Stimulated activated CD4-positive, alpha-beta T cell treated with anti-CD3 and anti-CD28 coated beads, Interleukin-4, amount 100 ng/mL, for 24 hours (primary cell): ENCODE measurements at places on chromosomes 13 and 19.

- no peak for DNase-seq
These were observed 6.0 kb downstream of the SYCE2 start for GRCh38 chr19:12913011-12913561.

- no peak for DNase-seq
These were observed 49.9 kb upstream of the UBAC2 start for GRCh38 chr13:99150575-99151361.

DNA sequence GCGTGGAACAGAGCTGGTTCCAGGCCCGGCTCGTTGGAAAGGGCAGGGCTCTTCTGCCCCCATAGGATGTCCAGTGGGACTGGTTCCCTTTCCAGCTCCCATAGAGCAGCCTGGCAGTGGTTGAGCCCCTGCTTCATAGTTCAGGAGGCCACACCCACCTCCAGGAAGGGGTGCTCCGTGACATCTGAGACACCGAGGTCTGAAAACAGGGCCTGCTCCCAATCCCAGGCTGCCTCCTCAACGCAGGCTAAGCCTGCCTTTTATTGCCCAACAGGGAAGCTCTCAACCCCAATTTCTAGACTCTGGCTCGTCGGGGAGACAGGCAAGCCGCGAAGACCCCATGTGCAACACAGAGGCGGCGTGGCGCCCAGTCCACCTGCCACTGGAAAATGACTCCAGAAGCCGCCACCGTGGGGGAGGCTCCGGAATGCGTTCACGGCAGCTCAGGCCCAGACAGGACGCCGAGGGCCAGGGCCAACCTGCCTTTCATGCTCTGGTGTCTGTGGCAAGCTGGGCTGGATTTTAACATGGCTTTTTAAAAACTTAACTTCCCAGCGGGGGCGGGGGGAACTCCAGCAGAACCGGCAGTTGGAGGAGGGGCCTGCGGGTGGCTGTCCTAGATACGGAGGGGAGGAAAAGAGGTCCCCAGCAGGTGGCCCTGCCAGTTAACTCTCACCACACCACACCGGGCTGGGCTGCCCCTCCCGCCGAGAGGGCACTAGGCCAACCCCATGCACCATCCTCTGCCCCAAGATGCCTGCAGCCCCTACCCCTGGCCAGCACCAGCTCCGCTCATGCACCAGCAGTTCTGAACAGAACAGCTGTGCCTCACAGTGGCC, 17.9 kb upstream of the TINCR start:
- DNase-seq = peak; percentile 42

DNA sequence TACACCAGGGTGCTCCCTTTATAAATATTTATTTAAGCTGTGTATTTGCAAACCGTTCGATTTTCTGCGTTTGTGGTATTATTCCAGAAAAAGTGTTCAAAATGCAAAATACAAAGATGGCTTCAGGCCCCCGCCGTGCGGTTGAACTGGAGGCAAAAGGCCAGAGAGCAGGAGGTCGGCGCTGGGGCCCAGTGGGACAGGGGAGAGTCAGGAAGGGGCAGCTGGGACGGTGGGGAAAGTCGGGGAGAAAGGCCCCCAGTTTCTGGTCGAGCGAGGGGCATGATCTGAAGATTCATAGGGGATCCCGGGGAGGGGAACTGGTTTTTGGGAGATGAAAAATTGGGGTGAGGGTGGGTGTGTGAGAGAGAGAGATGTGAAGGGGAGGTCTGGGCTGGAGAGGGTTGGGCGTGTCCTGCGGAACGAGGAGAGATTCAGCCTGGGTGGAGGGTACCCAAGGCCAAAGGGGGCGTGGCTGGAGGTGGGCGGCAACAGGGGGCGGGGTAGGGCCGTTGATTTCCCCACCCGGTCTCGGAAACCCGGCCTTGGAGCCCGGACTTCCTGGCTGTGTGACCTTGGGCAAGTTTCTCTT, 678 bp downstream of the ISOC2 start:
- peak; percentile 43 for DNase-seq

GRCh38 chr13:33150126-33150525, 133.9 kb downstream of the KL start:
- no peak for DNase-seq

GRCh38 chr19:37309834-37310575, 60.9 kb upstream of the ZNF527 start:
- peak; percentile 27 for DNase-seq
